ENCODE measurements at places on chromosomes 16 and 17.

DNA sequence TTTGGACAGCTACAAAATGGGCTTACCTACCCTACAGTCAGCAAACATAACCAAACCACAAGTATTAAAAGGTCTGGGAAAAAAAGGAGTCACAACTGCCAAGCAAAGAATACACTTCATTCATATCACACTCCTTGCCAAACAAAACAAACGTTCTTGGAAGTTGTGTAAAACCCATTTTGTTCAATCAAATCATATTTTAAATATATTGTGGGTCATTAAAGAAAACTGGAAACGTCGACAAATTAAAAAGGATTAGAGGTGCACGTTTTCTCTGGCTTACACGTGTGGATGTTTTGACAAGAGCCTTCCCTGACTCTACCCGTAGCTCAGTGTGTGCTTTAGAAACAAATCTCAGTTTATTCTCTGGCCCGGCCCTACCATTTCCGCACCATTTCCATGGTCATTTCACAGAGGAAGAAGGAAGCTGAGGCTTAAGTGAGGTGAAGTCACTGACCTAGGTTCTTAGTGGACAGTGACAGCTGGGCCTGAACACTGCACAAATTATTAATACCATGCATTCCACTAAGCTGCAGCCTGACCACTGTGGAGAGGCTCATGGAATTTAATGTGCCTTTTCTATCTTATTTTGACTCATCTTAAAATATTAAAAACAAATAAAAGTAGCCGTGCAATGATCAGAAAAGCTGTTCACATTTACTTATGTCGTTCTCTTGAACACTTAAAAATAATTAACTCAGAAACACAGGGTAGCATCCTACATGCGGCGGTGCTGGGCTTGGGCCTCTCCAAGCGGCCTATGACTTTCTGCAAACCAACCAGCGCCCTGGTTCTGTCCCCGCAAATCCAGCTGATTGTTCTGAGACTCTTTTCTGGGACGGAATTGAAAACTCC, 968 bp downstream of the CEP112 start:
- DNase-seq: no peak

DNA sequence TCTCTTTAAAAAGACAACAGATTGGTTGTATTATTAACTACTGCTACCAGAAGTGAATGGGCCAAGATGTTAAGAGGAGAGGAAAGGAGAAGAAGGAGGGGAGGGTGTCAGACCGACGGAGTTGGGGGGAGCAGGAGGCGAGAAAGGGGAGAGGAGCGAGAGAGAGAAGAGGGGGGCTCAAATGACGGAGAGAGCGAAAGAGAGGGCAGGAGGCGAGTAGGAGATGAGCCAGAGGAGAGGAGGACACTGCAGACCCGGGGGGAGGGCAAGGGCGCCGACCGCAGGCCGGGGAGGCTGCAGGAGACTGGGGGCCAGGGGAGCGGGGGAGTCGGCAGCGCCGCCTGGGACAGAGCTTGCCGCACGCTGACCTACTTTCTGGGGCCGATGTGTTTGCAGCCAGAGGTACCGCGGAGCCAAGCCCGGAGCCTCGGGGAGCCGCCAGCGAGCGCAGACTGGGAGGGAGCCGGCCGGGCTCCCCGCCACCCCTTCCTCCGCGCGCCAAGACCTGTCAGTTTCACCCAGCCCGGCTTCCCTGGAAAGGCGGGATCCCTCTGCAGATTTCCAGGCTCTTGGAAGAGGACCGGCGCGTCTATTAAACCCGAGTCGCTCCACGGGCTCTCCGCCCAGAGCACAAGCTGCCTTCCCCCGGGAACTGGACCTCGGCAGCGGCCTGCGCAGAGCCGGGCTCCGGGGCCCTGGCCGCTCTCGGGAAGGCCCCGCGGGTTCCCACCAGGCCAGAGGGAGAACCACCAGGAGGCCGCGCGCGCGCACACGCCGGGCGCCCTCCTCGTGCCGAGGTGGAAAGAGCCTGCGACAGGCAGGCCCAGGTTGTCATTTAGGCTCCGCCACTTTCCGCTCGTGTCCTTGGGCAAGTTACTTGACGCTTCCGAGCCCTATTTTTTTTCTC, 74.6 kb downstream of the CMC2 start:
- DNase-seq: peak; percentile 40

- no peak for DNase-seq
Measured at GRCh38 chr17:67052720-67053437, 8.5 kb downstream of the CACNG1 start.

- no peak for DNase-seq
Measured at GRCh38 chr16:57394444-57394843, 10.1 kb upstream of the CCL17 start.

DNA sequence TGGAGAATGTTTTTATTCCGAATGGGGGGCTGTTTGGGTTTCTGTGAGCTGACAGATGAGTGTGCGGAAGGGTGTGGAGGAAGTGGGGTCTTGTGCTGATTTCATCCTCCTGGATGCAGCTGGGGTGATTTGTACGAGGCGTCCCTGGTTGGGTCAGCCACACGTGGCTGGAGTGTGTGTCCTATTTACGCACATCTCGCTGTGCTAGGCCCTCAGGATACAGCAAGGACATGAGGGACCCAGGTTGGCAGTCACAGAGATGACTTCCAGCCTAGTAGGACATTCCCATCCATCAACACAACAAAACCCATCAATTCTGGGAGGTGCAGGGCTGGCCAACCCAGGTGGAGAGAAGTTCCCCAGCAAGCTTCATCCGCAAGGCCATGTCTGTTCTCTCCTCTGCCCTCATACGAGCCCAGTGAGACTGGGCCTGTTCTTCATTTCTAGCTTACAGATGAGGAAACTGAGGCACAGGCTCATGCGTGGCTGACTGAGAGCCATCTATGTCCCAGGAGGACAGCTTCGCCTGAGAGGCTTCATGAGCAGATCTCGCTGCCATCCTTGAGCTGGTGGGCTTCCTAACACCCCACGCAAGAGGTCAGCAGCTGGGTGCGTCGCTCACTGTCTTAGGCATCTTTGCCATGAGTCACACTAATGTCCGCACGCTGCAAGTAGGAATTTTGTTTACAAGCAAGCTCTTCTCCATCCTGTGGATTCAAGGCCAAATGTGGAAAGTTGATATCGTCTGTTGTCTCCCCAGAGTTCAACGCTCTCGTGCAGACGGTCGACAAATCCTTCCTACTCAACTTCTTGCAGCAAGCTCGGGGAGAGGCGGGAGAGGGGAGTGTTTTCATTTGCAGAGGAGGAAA, 24.4 kb downstream of the IRF8 start:
- DNase-seq: no peak

GRCh38 chr16:57704011-57704904, 9.7 kb downstream of the DRC7 start:
- no peak for DNase-seq

- DNase-seq: no peak
Measured at GRCh38 chr16:51592001-51592501, 441.0 kb upstream of the SALL1 start.

- no peak for DNase-seq
Measured at GRCh38 chr17:29624586-29624985, 1.9 kb upstream of the CORO6 start.

GRCh38 chr17:27771586-27771985, 28.7 kb downstream of the NOS2 start:
- no peak for DNase-seq

- no peak for DNase-seq
Measured at GRCh38 chr17:77210946-77211541, 70.3 kb downstream of the SEC14L1 start.

Measured in amygdala (tissue), 56 donors.